ENCODE measurements at places on chromosomes 2 and 18. TPM values are rescaled to one million over a fixed set of nuclear protein-coding genes. Genes with fewer than 3 reads are reported as not detected.

The CKAP2L gene
- total RNA-seq = 4.0 TPM

The DLGAP1 gene
- total RNA-seq = not detected

The ANKRD29 gene
- 2.3 TPM for total RNA-seq

The NYAP2 gene
- not detected for total RNA-seq

The NRP2 gene
- 75.0 TPM for total RNA-seq

The ABCB11 gene
- total RNA-seq = not detected

The PASK gene
- 6.6 TPM for total RNA-seq

The PREPL gene
- 33.0 TPM for total RNA-seq

The TCF23 gene
- total RNA-seq = not detected

The PIEZO2 gene
- total RNA-seq = not detected

The EVA1A gene
- 14.5 TPM for total RNA-seq

The DSC2 gene
- not detected for total RNA-seq

The FOXI3 gene
- total RNA-seq = not detected

The GRP gene
- total RNA-seq = not detected

The PCARE gene
- total RNA-seq = not detected

The BUB1 gene
- total RNA-seq = 57.4 TPM

The ASAP2 gene
- total RNA-seq = 28.2 TPM

The CD8A gene
- not detected for total RNA-seq

The ALPI gene
- total RNA-seq = not detected

The INO80D gene
- total RNA-seq = 2.9 TPM

The PXDN gene
- total RNA-seq = 181 TPM

The CCDC102B gene
- 1.4 TPM for total RNA-seq

The IL36G gene
- not detected for total RNA-seq

The DUSP19 gene
- total RNA-seq = 5.8 TPM

The SCYGR4 gene
- not detected for total RNA-seq

The MRPL33 gene
- total RNA-seq = 138 TPM

The LHCGR gene
- not detected for total RNA-seq

The TLX2 gene
- not detected for total RNA-seq

The GPR55 gene
- total RNA-seq = not detected

The EHD3 gene
- total RNA-seq = 23.6 TPM

The LRP1B gene
- not detected for total RNA-seq

The MRPL30 gene
- 35.6 TPM for total RNA-seq

The ASTL gene
- not detected for total RNA-seq

The WNT10A gene
- not detected for total RNA-seq

The IL1R1 gene
- 40.1 TPM for total RNA-seq

The MAPK4 gene
- not detected for total RNA-seq

The ST8SIA3 gene
- total RNA-seq = not detected

The ADD2 gene
- not detected for total RNA-seq

The SOCS6 gene
- 21.6 TPM for total RNA-seq

All from myometrial cell (primary cell).